CD8-positive, alpha-beta memory T cell (primary cell): ENCODE measurements at places on chromosomes 16 and 17.

DNA sequence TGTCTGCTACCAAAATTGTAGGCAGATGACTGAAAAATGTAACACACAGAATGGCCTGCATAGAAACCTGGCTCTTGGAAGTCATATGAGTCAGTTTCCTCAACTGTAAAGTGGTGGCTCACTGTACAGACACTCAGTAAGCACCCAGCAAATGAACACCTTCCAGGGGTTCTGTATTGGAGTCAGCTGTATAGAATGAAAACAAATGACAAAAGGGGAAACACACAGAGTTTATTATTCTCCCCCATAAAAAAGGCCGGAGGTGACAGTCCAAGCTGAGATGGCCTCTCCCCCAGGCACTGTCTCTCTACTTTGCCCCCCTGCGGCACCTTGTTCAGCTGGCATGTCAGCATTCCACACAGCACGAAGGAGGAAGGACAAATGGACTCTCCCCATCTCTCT, 6.2 kb upstream of the MEOX1 start:
- no peak for DNase-seq

DNA sequence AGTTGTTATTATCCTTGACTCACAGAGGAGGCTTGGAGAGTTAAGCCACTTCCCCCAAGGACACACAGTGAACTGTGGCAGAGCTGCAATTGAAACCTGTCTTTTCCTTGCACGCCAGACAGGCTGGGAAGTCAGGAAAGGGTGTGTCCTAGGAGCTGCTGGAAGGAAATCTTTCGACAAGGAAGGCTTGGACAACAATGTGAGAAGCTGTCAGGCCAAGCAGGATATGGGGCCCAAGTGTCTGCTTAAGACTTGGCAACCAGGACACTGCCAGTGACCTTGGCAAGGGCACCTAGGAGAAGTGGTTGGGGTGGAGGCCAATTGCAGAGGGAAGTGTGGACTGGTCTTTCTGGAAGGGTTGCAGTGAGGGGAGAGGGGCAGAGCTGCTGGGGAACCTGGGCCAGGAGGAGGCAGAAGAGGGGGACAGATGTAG, 2.1 kb upstream of the CAMKK1 start:
- no peak for DNase-seq

- no peak for DNase-seq
Measured at GRCh38 chr17:18371455-18371854, 6.1 kb upstream of the EVPLL start.

GRCh38 chr17:78890498-78890897, 12.5 kb downstream of the CEP295NL start:
- peak; percentile 34 for DNase-seq

DNA sequence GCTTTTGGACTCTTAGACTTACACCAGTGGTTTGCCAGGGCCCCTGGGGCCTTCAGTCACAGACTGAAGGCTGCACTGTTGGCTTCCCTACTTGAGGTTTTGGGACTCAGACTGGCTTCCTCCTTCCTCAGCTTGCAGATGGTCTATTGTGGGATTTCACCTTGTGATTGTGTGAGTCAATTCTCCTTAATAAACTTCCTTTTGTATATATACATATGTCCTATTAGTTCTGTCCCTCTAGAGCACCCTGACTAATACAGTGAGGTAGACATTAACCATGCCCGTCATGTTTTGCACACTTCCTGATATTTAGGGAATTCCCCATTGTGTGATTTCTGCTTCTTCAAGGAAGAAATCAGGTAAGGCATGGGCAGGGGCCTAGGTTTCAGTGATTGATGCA, 147.8 kb upstream of the CA10 start:
- DNase-seq = no peak

DNA sequence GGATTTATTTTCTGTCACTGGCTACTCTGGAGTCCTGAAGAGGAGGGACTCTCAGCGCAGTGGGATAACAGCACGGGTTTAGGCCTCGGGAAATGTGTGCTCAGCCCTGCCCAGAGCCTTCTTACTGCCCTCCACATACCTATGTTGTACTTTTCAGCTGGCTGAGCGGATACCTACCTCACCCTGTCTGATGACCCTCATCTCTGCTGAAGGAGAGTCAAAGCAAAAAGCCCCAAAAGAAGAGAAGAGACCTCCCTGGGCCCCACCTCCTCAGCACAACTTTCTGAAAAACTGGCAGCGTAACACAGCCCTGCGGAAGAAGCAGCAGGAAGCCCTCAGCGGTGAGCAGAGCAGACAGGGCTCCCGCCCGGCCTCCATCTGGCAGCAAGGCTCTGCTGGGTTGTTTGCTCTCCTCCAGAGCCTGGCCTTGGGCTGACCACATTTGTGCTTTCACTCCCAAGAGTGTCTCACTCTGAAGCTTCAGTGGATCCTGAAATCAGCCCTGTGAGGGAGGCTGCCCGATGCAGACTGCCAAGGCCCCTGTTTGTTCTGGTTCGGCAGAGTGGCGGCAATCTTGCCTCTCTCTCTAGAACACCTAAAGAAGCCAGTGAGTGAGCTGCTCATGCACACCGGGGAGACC, 10.3 kb downstream of the MYCBPAP start:
- DNase-seq = no peak

DNA sequence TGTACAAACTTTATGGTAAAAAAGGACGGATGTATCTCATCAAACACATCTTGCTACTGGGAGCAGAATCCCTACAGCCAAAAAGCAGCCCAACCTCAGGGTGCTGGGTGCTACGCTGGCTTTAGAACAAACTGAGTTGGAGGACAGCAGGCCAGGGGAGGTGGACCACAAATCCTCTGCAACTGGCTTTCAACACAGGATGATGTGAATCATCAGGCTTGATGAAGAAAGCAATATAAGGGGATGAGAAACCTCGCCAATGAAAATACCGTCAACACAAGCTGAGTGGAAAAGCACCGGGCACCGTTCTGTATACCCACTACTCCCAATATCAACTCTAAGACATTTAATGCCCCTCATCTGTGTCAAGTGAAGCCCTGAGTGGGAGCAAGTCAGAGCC, 14.3 kb downstream of the HBQ1 start:
- DNase-seq = no peak
